Stimulated activated CD4-positive, alpha-beta T cell treated with anti-CD3 and anti-CD28 coated beads, Interleukin-1b, Interleukin-23, amount 100 ng/mL, for 1 hour (primary cell): ENCODE measurements at places on chromosomes 1 and 21.

- DNase-seq, result no peak
Measured at GRCh38 chr1:153677718-153678518, 570 bp upstream of the NPR1 start.

DNA sequence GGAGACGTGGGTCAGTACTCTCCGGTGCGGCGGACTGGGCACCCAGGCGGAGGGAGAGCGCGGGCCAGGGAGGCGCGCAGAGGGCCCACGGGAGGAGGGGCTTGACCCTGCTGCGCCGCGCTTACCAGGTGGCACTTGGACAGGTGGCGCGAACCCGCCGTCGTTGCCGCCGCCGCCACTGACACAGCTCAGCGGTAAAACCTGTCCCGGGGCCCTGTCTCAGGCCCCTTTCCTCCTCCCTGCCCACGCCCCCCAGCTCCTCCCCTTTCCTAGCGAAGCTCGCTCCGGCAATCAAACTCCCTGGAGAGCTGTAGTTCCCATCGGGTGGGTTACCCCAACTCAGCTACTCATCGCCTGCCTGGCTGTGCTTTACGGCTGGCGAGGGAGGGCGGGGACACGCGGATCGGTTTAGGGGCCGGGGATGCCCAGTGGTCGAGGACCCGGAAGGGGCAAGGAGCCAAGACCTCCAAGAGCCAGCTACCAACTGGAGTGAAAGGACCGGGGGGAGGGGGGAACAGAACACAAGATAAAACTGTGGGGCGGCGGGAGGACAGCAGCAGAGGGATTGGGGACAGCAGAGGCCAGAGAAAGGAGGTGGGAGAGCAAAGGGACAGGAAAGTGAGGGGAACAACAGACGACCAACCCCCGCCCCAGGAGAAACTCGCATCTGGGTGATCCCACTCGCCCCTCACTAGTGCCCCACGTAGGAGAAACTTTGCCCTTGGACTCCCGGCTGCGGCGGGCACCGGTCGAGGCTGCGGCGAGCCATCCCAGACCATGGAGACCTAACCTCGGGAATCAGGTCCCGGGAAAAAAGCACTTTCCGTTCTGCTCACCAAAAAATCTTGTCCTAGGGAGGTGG lies 2.9 kb downstream of the GFI1 start:
- DNase-seq, result no peak

GRCh38 chr21:39632796-39633442 lies 20.2 kb downstream of the B3GALT5 start:
- DNase-seq, result no peak

DNA sequence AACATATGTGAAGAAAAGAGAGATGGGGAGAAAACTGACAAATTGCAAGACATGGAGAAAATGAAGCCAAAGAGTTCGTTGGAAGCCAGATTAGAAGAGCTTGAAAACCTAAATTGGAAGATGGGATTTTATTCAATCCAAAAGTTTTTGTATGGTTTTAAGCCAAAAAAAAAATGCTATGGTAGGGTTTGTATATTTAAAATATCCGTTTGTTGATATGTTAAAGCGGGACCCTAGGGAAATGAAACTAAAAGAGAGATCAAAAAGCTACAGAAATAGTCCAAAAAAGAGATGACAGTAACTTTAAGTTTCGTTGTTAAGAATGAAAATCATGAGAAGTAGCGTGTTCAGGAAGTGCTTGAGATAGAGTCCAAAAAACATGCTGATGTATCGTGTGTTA lies 617.7 kb upstream of the ADGRL2 start:
- DNase-seq, result no peak

GRCh38 chr1:15287035-15287979 lies 40.3 kb downstream of the FHAD1 start:
- no peak for DNase-seq

- no peak for DNase-seq
Measured at GRCh38 chr1:216144661-216145450, 278.4 kb downstream of the USH2A start.

DNA sequence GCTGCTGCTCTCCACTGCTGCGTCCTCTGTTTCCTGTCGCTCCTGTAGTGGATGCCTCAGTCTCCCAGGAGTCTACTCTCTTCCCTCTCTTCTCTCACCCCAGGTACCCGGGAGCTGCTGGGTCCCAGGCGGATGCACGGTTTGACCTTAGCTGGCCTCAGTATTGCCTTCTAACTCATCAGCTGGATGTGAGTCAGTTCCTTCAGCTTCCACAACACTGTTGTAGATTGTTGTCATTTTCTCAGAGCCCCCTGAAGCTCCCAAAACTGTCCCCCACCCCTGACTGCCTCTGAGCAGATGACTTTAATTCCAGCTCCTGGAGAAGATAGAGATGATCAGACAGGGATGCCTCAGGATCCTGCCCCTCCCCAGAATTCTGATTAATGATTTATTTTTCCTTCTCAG lies 7.2 kb downstream of the CNIH3 start:
- DNase-seq, result no peak

GRCh38 chr1:57061369-57061768 lies 95.6 kb upstream of the C8B start:
- DNase-seq, result no peak

- DNase-seq, result no peak
Measured at GRCh38 chr1:95951371-95952102, 717.5 kb downstream of the RWDD3 start.

DNA sequence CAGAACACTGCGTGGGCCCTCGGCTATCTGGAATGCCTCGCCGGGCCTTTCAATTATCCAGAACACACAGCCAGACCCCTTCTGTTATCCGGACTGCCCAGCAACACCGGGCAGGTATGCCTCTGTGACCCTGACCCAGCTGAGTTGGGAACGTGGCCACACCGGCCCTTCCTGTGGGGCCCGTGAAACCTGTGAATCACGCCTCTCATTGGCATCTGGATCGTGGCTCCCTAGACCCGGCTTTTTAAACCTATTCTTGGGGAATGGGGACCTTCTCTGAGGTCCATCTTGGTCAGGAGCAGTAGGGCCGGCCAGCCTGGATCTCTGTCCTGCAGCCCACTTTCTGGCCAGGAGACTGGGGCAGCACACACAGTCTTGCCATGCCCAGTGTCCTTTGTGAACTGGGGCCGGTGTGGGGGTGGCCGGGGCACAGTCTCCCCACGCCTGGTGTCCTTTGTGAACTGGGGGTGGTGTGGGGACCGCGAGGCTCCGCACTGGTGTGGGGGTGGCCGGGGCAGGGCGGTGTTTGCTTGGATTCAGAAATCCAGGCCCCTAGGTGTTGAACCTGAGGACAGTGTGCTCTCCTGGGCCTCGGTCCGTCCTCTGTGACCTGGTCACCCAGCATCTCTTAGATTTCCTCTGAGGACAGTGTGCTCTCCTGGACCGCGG lies 11.1 kb downstream of the COL18A1 start:
- no peak for DNase-seq

GRCh38 chr1:117569856-117570255 lies 36.0 kb upstream of the TENT5C start:
- no peak for DNase-seq

GRCh38 chr1:232016616-232017015 lies 390.0 kb downstream of the DISC1 start:
- DNase-seq, result no peak

DNA sequence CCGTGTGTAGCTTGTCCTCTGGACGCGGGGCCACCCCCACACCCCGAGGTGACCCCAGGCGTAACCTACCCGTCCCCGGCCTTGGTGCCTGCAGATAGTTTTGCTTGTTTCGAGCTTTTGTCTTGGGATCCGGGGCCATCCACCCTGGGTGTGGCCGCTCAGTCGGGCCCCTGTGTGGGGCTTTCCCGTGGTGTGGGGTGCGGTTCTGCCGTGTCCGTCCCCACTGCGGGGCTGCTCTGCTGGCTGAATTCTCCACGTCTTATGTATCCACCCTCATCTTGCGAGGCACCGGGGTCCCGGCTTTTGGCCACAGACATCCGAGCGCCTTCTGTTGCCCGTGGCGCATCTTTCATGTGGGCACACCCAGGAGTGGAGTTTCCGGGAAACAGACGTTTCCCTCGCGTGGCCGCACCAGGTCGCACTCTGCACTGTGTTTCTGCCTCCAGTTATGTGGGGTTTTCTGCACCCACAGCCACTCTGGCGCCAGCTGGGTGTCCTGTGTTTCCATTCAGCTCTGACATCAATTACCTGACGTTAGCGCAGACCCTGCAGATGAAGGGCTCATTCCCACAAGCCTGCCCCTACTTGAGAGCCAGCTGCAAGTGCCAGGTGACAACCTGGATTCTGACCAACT lies 64.9 kb downstream of the PRKCZ start:
- no peak for DNase-seq

DNA sequence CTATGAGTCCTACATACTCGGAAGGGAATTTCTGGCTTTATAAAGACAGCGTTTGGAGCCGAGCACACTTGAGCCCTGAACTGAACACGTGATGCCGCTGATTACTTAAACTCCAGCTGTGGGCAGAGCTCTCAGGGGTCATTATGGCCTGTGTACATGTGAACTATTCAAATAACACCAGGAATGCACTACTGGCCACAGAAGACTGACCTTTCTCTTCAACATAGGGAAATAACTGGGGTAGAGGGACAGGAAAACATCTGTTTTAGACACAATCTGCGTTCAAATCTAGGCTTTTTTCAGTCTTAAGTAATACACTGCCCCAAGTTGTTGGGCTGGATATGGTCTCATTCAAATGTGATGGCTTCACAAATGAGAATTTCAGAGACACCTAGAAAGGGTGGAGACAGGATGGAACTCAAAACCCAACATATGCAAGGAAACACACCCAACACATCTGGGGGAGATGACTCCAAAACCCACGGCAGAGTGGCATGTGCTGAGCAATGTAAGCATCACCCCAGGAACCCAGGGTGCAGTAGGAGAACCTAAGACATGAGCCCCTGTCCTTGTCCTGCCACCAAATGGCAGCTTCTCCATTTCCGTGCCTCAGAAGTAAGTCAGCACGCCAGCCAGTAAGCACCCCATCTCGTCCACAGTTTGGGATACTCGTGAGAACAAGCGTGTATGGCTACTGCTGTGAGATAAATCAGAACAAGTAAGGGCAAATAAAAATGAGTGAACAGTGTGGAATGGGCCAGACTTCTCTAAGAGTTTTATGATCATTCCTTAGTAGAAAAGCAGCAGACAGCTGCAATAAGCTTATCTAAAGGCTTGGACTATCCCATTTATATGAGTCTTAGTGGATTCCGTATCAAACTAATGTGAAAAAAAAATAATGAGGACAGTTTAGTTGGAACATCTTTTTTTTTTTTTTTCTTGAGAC lies 24.9 kb downstream of the NID1 start:
- no peak for DNase-seq

DNA sequence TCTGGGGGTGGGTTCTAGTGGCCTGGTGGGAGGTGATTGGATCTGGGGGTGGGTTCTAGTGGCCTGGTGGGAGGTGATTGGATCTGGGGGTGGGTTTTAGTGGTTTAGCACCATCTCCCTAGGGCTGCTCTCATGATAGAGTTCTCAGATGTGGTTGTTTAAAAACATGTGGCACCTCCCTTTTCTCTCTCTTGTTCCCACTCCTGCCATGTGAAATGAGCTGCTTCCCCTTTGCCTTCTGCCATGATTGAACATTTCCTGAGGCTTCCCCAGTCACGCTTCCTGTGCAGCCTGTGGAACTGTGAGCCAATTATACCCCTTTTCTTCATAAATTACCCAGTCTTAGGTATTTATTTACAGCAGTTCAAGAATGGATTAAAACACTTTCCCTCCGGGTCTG lies 327.3 kb upstream of the AJAP1 start:
- DNase-seq, result no peak

DNA sequence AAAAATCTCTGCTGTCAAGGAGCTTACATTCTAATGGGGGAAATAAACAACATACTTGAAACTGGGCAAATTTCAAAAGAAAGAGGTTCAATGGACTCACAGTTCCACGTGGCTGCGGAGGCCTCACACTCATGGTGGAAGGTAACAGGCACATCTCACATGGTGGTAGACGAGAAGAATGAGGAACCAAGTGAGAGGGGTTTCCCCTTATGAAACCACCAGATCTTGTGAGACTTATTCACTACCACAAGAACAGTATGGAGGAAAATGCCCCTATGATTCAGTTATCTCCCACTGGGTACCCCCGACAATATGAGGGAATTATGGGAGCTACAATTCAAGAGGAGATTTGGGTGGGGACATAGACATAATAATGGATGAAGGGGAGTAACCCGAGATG lies 226.4 kb downstream of the ZP4 start:
- no peak for DNase-seq

DNA sequence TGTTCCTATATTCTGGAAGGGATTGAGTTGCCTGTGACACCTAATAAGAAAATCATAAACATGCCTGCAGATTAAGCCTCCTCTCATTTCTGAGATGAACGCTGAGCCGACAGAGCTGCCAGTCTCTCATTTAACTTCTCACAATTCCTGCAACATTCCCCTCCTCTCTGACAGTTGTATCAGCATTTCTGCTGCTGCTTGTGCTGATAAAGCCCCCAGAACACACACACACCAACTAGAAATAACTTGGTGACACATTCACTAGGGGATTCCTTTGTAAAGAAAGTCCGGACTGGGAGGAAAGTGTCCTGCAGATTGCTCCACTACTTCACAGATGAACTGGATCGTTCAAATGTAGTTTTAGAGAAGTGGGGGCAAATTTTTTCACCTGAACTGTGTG lies 437.3 kb downstream of the PLA2G4A start:
- DNase-seq, result no peak

DNA sequence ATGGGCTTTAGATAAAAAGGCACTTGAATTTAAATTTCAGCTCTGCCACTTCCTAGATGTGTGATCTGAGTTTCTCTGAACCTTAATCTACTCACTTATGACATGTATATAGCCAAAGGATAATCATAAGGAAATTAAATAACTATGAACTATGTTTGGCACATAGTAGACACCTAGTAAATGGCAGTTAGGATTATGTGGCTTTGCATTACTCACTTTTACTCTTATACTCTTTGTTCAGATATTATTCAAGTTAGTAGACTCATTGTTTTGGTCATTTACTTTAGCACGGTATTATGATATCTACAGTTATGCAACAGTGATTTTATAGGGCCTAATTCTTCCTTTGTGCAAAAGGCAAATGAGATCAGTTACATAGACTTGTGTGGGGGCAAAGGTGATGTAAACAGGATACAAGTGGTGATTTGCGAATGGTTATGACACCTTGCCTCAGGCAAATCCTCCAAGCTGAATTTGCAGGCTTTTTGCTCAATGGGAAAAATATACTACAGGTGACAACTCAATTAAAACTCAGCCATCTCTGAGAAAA lies 297.2 kb upstream of the PBX1 start:
- no peak for DNase-seq

DNA sequence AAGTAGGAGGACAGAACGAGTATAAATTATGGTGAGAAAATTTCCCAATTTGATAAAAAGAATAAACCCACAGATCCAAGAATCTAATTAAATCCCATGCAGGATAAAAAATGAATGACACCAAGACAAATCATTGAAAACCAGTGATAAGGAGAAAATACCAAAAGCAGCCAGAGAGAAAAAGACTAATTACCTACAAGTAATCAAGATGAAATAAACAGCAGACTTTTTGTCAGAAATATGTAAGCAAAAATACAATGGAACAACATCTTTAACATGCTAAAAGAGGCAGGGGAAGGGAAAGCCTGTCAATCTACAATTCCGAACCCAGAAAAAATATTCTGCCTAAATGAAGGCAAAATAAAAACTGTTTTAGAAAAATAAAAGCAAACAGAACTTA lies 20.7 kb upstream of the CCN1 start:
- DNase-seq, result no peak
